ENCODE measurements at places on chromosomes 6 and 20.

DNA sequence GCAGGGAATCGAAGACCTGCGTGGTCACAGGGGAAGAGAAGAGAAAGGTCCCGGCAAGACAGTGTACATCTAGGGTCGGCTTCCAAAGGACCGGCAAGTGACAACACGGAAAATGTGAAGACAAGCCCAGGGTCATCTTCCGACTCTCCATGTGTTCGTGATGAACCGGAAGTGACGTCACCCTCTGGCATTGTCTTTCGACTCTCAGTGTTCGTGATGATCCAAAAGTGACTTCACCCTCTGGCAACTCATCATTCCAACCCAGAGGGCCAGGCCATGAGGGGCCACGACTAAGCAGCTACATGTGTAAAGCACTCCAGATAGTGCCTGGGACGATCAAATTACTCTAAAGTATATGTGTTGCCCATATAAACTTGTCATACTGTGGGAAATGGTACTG, 290.8 kb downstream of the THBS2 start:
- no peak for DNase-seq

DNA sequence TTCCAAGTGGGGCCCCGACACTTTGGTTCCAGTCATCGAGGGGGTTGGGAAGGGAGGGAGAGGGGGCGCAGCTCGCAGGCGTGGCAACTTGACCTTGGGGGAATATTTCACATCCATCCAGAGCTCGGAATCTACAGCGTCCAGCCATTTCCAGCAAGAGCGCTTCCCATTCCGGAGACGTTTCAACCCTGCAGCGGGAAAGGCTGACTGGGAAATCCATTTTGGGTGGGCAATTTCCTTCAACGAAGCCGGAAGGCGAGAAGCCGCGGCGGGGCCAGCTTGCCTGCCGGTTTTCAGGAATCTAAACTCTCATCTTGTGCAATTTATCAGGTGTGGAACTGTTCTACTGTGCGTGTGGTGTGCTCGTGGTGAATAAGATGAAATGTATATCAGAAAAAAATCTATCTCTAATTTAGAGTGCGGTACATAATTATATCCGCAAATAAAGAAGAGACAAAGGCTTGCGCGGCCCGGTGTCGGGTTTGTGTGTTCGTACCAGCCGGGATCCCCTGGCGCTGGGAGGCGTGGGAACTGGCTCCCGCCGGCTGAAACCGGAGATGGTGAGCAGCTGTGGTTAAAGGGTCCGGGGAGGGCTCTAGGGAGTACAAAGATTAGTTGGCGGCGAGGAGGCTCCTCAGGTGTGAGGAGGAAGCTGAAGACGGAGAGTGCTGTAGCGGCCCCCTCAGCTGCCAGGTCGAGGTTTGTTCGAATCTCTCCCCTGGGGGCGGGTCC, 4.8 kb downstream of the SLC32A1 start:
- no peak for DNase-seq

DNA sequence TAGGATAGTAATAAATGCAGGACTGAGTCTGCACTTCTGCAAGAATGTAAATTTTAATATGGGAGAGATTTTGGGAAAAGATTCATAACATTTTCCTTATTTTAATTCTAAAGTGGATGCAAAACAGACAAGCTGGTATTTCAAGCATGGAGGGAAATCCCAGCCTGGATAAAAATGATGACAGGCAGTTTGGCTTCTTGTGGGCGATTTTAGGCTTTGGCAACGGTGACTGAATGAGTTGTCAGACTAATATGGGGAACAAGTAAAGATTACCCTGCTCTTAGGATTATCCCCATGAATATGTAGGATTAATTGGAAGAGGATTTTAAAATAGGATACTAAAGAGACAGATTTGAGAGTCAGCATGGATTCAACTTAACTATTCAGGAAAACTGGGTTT, 21.0 kb downstream of the OGFRL1 start:
- no peak for DNase-seq

- DNase-seq: no peak
Measured at GRCh38 chr6:77440206-77440976, 22.9 kb downstream of the HTR1B start.

- no peak for DNase-seq
Measured at GRCh38 chr20:19260412-19261090, 48.1 kb downstream of the SLC24A3 start.

DNA sequence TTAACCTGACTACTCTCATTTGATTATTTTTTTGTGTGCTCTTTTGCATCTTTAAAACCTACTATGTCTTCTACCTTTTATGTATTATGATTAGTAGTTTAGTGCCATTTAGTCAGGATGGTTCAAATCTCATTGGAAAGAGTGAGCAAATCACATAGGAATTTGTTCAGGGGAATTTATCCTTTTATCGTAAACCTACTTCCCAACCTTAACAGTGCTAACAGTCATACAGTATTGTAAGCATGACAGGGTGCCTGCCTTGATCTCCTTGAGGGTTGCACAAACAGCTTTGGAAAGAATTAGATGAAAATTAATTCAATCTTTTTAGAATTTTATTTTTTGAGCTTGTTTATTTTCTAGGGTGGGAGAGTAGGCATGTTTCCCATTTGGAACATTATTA, 18.3 kb downstream of the RNF8 start:
- no peak for DNase-seq

GRCh38 chr6:111720931-111721496, 115.3 kb upstream of the TRAF3IP2 start:
- DNase-seq: no peak

DNA sequence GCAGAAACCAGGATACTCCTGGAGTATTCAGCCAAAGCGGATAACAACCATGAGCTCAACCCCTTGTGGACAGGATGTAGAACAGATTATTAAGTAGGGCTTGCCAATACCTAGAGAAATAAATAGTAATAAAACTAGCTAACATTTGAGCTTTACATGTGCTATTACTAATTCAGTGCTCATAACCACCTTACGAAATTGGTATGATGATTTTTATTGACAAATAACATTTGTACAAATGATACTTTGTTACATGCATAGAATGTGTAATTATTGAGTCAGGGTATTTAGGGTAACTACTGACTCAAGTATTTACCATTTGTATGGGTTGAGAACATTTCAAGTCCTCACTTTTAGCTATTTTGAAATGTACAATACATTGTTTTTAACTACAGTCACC, 287.9 kb downstream of the CDC5L start:
- DNase-seq: no peak

DNA sequence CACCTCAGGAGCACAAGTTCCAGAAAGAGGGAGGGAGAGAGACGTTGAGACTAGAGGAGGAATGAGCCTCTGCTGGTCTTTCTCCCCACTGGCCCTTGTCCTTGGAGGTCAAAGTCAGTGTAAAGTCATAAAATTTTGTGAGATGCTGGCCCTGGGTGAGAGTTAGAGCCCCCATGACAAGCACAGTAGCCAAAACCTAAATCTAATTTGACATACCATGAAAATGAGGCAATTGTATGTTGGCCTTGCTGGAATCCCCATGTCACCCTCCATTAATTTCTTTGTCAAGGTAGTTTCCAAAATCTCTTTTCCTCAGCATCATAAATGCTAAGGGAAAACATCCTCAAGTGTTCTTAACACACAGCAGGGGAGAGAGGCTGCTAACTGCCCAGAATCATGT, 17.6 kb upstream of the NEDD9 start:
- DNase-seq: no peak

DNA sequence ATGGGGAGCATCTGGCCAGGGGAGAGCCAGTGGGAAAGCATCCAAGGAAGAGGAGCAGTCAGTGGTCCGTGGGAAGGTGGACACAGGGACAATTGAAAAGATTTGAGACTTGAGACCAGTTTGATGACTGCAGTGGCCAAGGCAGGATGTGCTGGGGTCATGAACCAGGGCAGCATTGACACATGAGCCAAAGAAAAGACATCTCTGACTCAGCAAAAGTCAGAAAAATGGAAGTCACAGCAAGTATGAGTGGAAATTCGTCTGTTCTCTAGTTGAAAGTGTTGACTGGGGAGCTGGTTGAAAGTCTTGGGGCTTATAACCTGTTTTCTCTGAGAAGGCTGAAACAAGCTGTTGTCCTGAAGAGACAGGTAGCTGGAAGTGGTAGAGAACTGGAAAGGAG, 31.3 kb downstream of the RAB22A start:
- no peak for DNase-seq

- no peak for DNase-seq
Measured at GRCh38 chr6:116562614-116563013, 8.7 kb upstream of the RWDD1 start.

- DNase-seq: no peak
Measured at GRCh38 chr20:10739566-10739965, 65.8 kb upstream of the JAG1 start.

- DNase-seq: no peak
Measured at GRCh38 chr20:53611449-53611894, 17.8 kb upstream of the ZNF217 start.

DNA sequence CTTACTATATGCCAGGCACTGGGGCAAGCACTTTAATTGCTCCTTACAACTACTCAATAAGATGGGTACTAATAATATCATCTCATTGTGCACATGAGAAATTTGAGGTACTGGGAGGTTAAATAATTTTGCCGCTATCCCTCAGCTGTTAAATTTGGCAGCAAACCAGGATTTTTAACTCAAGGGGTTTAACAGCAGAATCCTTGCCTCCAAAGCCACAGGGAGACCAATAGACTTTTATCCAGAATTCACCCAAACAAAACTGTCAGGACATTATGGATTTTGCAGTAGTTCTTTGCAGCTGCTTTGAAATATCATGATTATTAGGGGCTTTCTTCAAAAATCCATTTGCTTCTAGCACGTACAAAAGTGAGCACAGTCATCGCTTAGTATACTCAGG, 136.2 kb downstream of the RPS12 start:
- DNase-seq: no peak

DNA sequence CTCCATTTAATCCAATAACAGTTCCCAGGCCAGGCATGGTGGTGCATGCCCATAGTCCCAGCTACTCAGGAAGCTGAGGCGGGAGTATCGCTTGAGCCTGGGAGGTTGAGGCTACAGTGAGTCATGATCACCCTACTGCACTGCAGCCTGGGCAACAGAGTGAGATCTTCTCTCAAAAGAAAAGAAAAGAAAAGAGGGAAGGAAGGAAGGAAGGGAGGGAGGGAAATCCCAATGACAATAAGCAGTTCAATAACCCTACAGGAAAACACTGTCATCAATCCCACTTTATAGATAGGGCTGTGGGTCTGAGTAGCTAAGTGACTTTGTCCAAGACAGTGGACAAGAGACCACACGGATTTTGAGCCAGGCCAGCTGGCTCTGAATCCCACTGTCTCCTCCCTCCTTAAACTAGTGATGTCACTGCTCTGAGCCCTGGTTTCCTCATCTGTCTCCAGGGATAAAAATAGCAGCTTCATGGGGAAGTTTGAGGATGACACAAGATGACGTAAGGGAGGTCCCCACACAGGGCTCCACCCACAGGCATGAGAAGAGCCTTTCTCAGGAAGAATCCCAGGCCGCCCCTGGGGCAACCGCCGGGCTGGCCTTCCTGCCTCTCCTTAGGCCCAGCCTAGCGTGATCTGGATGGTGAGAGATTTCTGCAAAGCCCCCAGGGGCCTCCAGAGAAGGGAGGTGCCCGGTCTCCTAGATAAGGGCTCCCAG, 7.2 kb upstream of the TRIB3 start:
- DNase-seq: no peak

GRCh38 chr6:53043581-53043980, 21.6 kb upstream of the FBXO9 start:
- no peak for DNase-seq

- no peak for DNase-seq
Measured at GRCh38 chr20:44137266-44137801, 49.7 kb downstream of the JPH2 start.

GRCh38 chr6:10302566-10303235, 112.2 kb downstream of the TFAP2A start:
- no peak for DNase-seq

DNA sequence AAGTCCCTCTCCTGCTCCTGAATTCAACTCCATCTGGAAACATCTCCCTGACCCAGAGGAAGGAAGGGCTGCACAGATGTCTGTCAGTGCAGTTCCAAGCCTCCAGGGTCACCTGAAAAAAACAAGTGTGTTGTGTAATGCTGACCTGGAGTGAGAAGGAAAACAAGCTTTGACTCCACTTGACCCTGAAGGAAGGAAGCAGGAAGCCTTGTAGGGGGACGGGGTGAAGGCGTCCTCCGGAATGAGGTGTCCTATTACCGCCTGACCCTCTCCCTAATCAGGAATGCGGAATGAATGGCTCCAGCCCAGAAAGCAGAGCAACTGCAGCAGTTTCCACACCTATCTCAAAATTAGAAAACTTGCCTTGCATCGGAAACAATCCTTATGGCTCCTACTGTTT, 13.9 kb upstream of the ADGRF5 start:
- no peak for DNase-seq

DNA sequence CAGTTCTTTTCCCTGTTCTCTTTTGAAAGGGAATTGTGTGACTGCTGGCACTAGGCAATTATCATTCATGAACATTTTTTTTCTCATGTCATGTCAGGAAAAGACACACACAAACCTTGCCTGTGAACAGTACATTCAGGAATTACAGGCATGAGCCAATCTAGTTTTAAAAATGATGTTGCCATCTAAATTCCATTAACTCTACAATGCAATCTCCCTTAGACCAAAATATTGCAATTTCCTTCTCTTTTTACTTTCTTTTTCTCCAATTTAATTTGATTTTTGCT, 127.5 kb upstream of the STMND1 start:
- DNase-seq: no peak

GRCh38 chr6:36169023-36170007, 27.2 kb upstream of the BRPF3 start:
- DNase-seq: no peak

- DNase-seq: no peak
Measured at GRCh38 chr6:16684195-16684689, 77.0 kb downstream of the ATXN1 start.

DNA sequence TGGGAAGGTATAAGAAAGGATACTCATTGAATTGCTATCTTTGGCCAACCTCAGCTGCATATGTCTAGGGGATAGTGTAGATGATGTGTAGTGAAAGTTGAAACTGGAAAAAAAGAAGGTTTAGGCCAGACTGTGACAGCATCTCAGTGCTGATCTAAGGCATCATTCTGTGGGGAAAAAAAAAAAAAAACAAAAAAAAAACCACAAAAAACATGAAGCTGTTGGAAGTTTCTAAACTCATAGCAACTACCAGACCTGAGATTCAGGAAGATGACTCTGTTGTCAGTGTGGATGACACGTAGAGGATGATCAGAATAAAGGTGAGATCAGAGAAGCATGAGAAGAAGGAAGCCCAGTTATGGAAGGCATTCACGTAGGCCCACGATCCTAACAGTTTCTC, 100.8 kb upstream of the CNKSR3 start:
- DNase-seq: no peak

GRCh38 chr6:4281341-4282293, 146.2 kb upstream of the ECI2 start:
- DNase-seq: peak; percentile 70
